ENCODE measurements at places on chromosomes 3 and 15. TPM values are rescaled to one million over a fixed set of nuclear protein-coding genes. Genes with fewer than 3 reads are reported as not detected.

- no peaks in the 10 kb centered on the region for H3K4me1 ChIP-seq
- no peaks in the 10 kb centered on the region for H3K36me3 ChIP-seq
- no peak for DNase-seq
- no peak overlapping the region for H3K27ac ChIP-seq
Measured at GRCh38 chr3:143249014-143249413, 129.4 kb downstream of the CHST2 start.

DNA sequence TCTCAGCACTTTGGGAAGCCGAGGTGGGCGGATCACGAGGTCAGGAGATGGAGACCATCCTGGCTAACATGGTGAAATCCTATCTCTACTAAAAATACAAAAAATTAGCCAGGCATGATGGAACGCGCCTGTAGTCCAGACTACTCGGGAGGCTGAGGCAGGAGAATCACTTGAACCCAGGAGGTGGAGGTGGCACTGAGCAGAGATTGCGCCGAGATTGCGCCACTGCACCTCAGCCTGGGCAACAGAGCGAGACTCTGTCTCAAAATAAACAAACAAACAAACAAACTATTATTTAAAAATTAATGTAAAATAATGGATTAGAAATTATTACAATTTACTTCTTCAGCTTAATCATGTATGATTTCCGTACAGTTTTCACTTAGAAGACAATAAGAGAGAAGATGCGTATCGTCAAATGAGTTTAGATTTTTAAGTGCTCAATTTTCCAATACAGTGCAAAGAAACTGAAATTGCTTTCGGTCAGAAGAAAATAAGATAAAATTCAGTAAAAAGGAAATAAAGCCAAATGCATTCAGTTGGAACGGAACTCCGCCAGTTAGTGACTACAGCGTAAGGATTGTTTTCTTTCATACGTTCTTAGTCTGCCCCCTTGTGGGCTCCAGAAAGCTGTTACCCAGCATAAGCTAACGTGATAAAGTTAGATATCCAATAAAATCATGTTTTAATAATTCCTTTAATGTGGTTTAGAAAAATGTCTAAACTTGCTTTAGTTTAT is 24.8 kb downstream of the AADAC start:
- no peak overlapping the region for H3K27ac ChIP-seq
- H3K36me3 ChIP-seq, result no peaks in the 10 kb centered on the region
- DNase-seq, result no peak
- H3K4me3 ChIP-seq, result peak overlapping the region; percentile 51
- peaks cover 9% of the 10 kb centered on the region for H3K4me1 ChIP-seq
- H3K27me3 ChIP-seq, result no peaks in the 10 kb centered on the region

GRCh38 chr15:68830141-68830785 is 9.6 kb upstream of the ANP32A start:
- H3K36me3 ChIP-seq, result no peaks in the 10 kb centered on the region
- no peak overlapping the region for H3K27ac ChIP-seq
- no peaks in the 10 kb centered on the region for H3K4me1 ChIP-seq

DNA sequence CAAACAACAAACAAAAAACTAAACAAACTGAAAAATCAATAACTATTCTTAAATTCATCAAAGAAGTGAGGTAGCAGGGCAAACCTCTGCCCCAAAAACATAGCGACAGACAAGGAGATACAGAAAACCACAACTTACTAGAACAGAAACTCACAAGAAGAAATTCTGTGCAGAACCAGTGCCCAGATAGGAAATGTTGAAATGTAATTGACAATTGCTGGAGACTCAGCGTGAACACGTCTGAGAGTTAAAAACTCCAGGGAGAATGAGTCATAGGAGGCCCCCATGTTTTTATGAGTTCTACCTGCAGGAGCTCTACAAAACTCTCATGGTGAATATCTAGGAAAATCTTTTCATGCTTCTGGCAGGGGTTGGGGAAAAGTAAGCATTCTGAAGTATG is 95.5 kb upstream of the SETMAR start:
- H3K36me3 ChIP-seq, result no peaks in the 10 kb centered on the region
- H3K4me3 ChIP-seq, result no peak overlapping the region
- H3K27ac ChIP-seq, result no peak overlapping the region
- H3K4me1 ChIP-seq, result no peaks in the 10 kb centered on the region

The ARGFX gene
- not detected for total RNA-seq

The ATP8B4 gene
- total RNA-seq, result 16.8 TPM

- DNase-seq, result no peak
- no peaks in the 10 kb centered on the region for H3K27me3 ChIP-seq
- no peak overlapping the region for H3K27ac ChIP-seq
- H3K4me1 ChIP-seq, result peaks cover 3% of the 10 kb centered on the region
- H3K36me3 ChIP-seq, result no peaks in the 10 kb centered on the region
Measured at GRCh38 chr3:193872265-193872753, 263.6 kb upstream of the HES1 start.

DNA sequence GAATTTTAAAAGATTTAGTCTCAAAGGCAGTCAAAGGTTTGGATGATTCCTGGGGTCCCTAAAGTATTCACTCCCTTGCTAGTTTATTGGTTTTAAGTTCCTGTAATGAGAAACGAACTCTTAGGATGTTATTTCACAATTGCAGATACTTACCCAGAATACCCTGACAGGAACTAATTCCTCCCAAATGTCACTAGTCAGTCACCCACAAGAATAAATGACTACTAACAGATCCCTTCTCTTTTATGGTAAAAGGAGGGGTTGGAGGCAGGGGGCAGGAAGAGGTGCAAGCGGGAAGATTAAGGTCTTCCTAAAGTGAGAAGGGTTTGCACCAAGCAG is 174.2 kb upstream of the SLC2A2 start:
- H3K27me3 ChIP-seq, result no peaks in the 10 kb centered on the region
- no peaks in the 10 kb centered on the region for H3K4me1 ChIP-seq
- no peak overlapping the region for H3K4me3 ChIP-seq
- no peak overlapping the region for H3K27ac ChIP-seq
- no peak for DNase-seq
- no peaks in the 10 kb centered on the region for H3K36me3 ChIP-seq

DNA sequence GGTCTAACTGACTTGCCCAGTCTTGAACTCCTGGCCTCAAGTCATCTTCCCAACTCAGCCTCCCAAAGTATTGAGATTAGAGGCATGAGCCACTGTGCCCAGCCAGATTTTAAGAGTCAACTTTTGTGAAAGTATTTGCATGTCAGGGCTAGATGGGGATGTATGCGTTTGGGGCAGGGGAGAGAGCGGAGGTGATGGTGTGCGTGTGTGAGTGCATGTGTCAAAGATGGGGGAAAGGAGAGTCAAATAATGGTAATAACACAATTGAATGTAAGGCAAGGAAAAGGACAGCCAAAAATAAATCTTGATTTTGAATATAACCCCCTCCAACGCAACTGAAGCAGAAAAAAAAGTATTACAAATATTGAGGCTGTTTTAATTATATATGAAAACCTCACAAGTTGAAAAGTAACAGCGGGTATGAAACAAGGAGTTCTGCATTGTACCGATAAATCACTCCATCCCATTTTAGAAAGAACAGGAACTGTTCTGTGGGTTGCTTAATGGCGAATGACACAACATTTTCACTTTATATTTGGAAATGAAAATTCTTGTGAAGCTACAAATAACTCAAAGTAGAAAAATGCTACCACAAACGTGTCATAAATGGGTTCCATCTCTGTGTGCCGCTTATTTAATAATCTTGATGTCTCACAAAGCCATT is 29.9 kb upstream of the LDHAL6B start:
- no peak for DNase-seq
- no peaks in the 10 kb centered on the region for H3K27me3 ChIP-seq
- peak overlapping the region; percentile 6 for H3K27ac ChIP-seq

The KLHL40 gene
- not detected for total RNA-seq

- DNase-seq, result no peak
- H3K36me3 ChIP-seq, result no peaks in the 10 kb centered on the region
- H3K4me3 ChIP-seq, result no peak overlapping the region
- H3K27ac ChIP-seq, result no peak overlapping the region
Measured at GRCh38 chr15:72057548-72058091, 60.3 kb downstream of the MYO9A start.

GRCh38 chr3:118761291-118761606 is 273.4 kb downstream of the IGSF11 start:
- no peak for DNase-seq
- H3K4me1 ChIP-seq, result no peaks in the 10 kb centered on the region
- H3K27me3 ChIP-seq, result no peaks in the 10 kb centered on the region
- H3K27ac ChIP-seq, result no peak overlapping the region
- H3K4me3 ChIP-seq, result no peak overlapping the region

DNA sequence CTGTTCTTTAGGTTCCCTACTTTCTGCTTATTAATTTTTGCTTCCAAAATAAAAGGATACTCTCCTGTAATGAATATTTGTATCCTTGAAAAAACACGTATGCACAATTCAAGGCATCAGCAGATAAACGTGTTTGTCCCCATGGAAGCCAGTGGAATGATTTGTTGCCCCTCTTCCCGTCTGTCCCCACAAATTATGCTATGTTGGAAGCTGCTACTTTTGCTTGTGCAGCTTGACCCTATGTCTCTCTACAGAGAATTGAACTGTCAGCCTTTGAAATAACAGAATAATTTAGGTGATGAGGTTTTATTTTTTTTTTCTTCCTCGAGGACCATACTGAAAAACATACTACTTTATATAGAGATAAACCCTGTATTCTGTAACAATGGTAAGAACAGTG is 401.5 kb upstream of the GOLIM4 start:
- H3K4me3 ChIP-seq, result no peak overlapping the region
- no peaks in the 10 kb centered on the region for H3K27me3 ChIP-seq
- no peak overlapping the region for H3K27ac ChIP-seq
- H3K4me1 ChIP-seq, result peaks cover 16% of the 10 kb centered on the region
- DNase-seq, result no peak

Measured in thoracic aorta (tissue), 2 donors.